ENCODE measurements at places on chromosomes 2 and 18.

DNA sequence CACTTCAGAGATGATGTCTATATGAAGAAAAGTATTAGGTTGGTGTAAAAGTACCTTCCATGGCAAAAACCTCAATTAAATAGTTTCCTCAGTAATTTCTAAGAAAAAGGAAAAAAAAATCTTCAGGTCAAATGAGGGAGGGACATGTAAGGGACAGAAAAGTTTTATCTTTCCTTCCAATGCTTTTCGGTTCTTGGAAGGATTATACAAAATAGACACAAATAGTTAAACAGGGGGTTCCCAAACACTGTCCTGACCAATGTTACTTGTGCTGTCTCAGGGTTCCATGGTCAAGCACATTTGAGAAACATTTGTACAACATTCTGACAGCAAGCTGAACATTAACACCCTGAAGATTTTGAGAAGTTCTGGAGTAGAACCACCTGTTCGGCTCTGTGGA is 22.0 kb downstream of the ERMN start:
- DNase-seq = no peak

- DNase-seq = no peak
These were observed 350.0 kb upstream of the KLHL29 start for GRCh38 chr2:23034996-23035395.

- no peak for DNase-seq
These were observed 80.6 kb downstream of the SH3BP4 start for GRCh38 chr2:235032466-235032865.

- no peak for DNase-seq
These were observed 62.5 kb upstream of the UBXN4 start for GRCh38 chr2:135679125-135679524.

GRCh38 chr2:12162269-12163247 is 416.1 kb downstream of the LPIN1 start:
- DNase-seq = no peak

DNA sequence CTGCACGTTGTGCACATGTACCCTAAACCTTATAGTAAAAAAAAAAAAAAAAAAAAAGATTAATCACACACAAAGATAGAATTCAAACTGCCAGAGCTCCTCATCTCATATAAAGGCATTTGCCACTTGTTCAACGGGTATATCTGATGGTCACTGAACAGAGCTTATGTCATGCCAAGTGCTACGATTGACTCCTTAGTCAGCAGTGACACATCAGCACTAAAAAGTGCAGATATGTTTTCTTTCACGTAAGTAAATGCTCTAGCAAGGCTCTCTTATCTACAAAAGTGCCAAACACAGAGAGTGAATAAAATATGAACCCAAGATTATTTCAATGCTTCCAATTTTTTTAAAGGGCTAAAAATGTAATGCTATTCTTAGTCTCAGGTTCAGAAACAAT is 1.1 kb downstream of the LMAN1 start:
- no peak for DNase-seq

GRCh38 chr2:60708630-60709320 is 47.3 kb upstream of the PAPOLG start:
- DNase-seq = no peak

GRCh38 chr2:189466046-189466445 is 24.8 kb downstream of the WDR75 start:
- DNase-seq = no peak

GRCh38 chr18:63534615-63535014 is 7.6 kb upstream of the SERPINB12 start:
- DNase-seq = no peak

DNA sequence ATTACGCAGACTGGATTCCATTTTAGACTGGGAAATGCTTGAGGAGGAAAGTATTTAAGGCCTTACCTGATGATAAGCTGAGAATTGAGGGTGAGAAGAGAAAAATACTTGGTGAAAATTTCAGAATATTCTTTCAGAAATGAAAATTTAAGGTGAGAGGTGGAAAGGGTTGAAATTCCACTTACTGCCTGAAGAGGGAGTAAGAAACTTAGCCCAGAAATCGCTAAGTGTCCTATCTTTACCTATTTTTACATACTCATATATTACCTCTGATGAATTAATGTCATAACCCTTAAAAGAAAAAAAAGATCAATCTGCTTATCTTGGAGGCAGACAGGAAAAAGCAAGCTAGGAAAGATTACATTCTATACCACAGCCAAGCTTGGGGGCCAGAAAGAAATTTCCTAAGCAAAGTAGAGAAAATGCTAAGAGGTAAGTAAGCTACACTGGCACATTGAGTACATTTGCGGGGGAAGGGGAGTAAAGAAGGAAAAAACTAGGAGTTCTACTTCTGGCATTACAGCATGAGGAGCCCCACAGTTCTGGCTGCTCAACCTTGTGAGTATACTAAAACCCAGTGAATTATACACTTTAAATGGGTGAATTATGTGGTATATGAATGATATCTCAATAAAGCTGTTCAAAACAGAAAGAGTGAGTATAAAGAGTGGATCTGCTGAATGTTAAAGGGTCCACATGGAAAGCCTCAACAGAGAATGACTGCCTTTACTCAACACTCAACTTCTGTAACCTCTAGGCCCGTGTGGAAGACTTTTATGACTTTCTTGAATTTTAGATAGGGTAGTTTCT is 33.8 kb downstream of the SMC6 start:
- no peak for DNase-seq

DNA sequence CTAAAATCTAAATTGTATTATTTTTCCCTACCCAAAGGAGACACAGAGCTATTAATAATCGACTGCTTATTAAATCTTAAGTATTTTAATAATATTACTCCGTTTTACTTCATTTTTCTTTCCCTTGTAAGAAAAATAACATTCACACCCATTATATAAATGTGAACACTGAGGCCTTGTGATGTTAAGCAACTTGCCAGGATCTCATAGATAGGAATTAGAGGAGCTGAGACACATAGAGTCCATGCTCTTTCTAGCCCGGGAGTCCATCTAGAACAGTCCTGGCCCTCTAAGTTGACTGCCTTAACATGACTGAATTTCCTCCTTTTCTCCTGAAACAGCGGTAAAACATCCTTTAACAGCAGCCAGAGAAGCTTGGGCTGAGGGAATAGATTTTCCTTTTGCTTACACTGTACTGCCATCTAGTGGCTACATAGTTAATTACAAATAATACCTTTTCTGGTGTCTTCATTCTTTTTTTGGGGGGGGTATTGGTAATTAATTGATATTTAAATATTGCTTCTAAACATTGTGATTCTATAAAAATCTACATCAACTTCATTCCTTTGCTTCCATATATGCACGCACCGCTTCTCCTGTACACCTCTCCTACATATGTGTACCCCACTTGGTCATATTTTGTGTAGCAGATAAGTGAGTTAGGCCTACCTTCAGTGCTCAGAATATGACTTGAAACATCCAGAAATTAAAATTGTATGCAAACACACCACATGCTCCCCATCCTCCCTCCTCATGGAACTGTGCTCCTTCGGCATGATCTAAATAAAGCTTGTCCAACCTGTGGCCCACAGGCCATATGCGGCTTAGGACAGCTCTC is 125.8 kb upstream of the HNMT start:
- no peak for DNase-seq

DNA sequence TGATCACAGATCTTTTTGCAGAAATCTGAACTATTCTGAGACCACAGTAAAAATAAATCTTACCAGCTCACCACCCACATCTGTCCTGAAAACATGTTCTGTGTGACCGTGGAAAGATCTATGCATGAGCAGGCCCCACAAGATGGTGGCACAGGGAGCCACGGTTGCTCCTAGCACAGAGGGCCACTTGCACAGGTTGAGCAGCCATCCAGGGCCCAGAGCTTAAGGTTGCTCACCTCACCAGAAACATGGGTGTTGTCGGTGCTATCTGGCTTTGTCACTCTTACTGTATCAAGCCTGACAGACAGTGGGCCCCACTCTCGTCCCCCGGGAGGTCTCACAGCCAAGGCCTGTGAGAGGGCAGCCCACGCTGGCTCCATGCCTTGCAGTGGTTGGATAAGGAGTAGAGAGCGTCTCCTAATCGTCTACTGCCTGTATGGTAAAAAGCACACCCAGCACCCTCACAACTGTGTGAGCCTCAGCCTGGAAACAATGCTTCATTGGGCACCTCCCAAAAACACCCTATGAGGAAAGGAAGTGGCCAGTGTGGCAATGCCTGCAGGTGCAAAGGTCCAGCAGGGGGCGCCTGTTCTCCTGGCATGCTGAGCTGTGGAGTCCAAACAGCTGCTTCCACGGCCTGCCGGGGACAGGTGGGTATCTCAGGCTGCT is 19.6 kb downstream of the TUBB6 start:
- DNase-seq = no peak

- DNase-seq = no peak
These were observed 110.9 kb downstream of the GLI2 start for GRCh38 chr2:120846406-120847095.

GRCh38 chr2:43226558-43226954 is at the start of gene ZFP36L2:
Gene ZFP36L2, minus strand, starts transcription at chr2:43226606. Its CDS starts 291 bp downstream, at chr2:43226315.
- DNase-seq = peak; percentile 78

GRCh38 chr2:158926478-158926948 is 41.9 kb upstream of the TANC1 start:
- DNase-seq = no peak

GRCh38 chr2:207469943-207470729 is 59.6 kb upstream of the CREB1 start:
- DNase-seq = no peak

- DNase-seq = no peak
These were observed 219.9 kb downstream of the SH3RF3 start for GRCh38 chr2:109348671-109349502.

DNA sequence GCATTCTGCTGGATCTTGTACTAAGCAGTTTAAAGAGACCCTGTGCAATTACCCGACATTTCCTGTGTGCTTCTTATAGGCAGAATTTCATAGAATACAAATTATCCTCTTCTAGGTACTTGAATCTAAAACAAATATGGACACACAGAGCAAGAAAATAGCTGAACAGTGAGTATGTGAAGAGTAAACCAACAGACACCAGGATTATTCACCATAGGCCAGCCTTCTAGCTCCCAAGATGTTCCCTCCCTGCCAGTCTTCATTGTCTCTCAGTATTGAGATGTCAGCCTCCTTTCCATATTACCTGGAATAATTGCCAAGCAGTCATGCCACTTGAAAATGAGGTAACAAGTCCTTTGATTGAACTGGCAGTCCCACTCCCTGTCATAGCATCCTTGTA is 187.1 kb downstream of the PTPRM start:
- no peak for DNase-seq

DNA sequence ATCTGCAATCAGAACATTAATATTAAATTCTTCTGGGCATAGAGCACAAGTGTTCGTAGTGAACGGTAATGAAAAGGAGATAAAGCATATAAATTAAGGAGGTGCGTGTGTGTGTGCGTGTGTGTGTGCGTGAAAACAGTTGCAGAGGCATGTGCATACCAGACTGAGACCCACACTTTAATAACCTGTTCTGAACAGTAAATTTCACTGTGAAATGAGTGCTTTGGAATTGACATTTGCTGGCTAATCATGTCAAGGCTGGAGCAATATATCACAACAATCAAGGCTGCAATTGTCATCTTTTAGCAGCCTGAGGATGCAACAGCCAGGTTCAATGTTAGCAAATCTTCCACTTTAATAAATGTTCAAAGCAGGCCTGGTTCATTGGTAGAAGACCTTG is 57.9 kb downstream of the DCDC2C start:
- no peak for DNase-seq

- DNase-seq = no peak
These were observed 38.2 kb upstream of the MAP3K20 start for GRCh38 chr2:173037245-173038120.

DNA sequence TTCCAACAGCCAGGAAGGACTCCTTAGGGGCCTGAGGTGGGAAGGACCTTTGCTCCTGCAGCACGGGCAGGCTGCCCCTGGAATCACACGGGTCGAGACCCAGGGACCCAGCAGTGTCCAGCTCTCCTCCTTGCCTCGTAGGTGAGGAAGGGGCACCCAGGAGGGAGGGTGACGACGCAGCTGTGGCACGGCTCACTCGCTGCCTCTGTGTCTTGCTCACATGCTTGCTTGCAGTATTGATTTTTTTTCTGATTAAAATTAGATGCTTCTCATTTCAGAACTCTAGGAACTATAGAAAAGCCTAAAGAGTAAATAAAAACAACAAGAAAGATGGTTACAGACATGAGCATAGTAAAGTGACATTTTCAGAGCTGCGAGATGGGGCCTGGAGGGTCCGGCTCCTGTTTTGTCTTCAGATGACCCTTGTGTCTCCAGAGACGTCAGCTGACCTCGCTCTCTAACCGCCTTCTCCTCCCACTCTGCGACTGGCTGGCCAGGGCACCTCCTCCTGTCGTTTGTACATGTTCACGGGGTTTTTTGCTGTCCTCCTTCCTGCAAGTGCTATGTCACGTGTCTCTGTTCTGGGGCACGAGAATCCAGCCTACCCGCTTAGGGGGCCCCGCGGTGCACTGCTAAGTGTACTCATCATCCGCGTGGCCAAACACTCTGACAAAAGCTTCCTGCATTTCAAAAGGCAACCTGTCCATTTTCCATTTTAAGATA is 65.7 kb upstream of the ZNF236 start:
- no peak for DNase-seq

DNA sequence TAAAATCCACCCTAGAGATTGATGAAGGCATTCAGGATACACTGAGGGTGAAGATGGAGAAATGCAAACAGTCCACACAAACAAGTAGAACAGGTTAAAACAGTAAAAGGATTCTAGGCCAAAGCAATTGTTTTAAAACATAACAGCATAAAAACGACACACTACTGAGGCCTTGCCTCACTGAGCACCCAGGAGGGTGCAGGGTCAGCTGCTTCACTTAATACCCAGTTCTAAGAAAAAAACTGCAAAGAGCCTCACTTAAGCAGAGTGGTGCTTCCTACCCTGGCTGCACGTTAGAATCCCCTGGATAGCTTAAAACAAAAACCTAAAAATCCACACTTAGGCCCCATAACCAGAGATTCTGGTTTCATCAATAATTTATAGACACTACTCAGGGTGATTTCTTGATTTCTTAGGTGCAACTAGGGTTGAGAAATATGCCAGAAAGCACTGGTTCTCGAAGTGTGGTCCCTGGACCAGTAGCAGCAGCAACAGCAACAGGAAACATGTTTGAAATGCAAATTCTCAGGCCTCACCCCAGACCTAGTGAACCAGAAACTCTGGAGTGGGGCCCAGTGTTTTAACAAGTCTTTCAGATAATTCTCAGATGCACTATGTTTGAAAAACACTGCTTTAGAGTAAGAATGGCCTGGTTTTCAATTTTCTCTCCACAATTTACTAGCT is 279.1 kb downstream of the ZEB2 start:
- no peak for DNase-seq

All from cortex of kidney (tissue), 1 donor.